DMS153 (cell line): ENCODE measurements at places on chromosomes 7 and 10.

DNA sequence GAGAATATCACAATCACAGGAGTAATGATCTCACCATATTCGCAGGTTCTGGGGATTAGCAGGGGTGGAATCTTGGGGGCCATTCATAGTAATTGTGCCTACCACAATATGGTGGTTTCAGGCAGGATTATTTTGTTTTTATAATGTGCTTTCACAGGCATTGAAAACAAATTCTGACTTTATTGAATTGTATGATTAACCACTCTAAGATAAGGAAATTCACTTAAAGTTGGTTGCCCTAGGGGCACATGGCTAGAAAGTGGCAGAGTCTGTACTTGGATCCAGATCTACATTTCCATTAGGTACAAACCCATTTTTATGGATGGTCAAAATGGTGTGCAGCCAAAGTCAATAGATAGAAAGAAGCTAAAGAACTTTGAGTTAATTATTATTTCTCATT, 1.7 kb downstream of the CROT start:
- no peak for DNase-seq

GRCh38 chr10:117170244-117170643, 27.0 kb upstream of the KCNK18 start:
- no peak for DNase-seq

- DNase-seq, result no peak
These were observed 169.3 kb upstream of the MALRD1 start for GRCh38 chr10:18879284-18879683.

DNA sequence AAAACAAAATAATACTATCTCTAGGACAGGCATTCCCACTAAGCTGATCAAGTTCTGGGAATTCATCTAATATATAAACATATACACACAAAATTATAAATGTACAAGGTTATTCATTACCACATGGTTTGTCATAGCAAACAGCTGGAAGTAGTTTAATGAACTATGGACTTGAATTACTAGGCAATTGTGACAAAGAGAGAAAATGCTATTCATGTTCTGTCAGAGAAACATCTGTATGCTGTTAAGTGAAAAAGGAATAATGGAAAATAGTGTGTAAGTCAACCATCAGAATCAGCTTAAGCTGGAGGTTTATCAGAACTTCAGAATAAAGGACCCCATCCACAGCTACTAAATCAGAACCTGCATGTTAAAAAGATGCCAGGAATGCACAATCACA, 2.8 kb downstream of the ZNF248 start:
- DNase-seq, result no peak

GRCh38 chr10:68135922-68136792, 26.9 kb downstream of the MYPN start:
- no peak for DNase-seq

GRCh38 chr7:107228291-107228690, 59.5 kb downstream of the HBP1 start:
- DNase-seq, result no peak

GRCh38 chr10:117477211-117477947, 65.2 kb upstream of the EMX2 start:
- no peak for DNase-seq
